ENCODE measurements at places on chromosomes 12 and 14. TPM values are rescaled to one million over a fixed set of nuclear protein-coding genes. Genes with fewer than 3 reads are reported as not detected.
A peak's percentile ranks its signal among the peaks of the same experiment; 100 is the strongest.

DNA sequence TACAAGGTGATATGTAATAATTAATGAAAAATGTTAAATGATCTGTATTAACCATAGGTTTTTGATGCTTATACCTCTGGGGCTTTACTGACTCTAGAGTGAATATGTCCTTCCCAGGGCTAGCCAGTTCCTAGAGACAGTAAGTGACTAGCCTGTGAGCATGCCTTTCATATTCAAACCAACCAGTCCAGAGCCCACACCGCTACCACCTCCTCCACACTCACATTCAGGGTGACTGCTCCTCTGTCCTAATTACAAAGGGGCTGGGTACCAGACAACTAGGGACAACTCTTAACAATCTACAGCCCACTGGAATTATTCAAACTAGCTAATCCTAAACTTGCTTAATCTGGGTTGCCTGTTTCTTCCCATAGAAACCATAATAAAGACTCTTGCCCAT, 49.0 kb downstream of the RALGAPA1 start:
- no peaks in the 10 kb centered on the region for H3K4me1 ChIP-seq
- H3K27me3 ChIP-seq, result no peaks in the 10 kb centered on the region
- DNase-seq, result no peak
- no peak overlapping the region for H3K27ac ChIP-seq
- no peak overlapping the region for H3K4me3 ChIP-seq
- peaks cover 29% of the 10 kb centered on the region for H3K36me3 ChIP-seq

The TSPAN19 gene
- not detected for total RNA-seq

DNA sequence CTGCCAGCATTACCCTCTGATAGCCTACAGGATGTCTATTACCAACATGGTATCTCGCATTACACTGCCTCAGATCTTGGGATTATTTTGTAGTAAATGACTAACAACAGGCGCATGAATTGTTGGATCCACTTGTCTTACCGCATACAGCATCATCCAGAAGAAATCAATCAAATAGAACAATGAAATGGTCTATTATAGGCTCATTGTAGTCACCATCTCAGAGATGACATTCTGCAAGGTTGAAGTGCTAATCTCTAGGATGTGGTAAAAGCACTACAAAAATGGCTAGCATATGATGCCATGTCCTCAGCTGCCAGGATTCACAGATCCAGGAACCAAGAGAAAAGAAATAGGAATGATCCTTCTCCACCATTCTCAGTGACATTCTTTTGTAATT, 52.0 kb downstream of the WASHC3 start:
- H3K4me3 ChIP-seq, result no peak overlapping the region
- no peaks in the 10 kb centered on the region for H3K36me3 ChIP-seq
- DNase-seq, result no peak
- H3K4me1 ChIP-seq, result no peaks in the 10 kb centered on the region
- no peaks in the 10 kb centered on the region for H3K27me3 ChIP-seq

GRCh38 chr14:36935976-36936678, 236.3 kb downstream of the SLC25A21 start:
- no peaks in the 10 kb centered on the region for H3K36me3 ChIP-seq
- DNase-seq, result no peak
- H3K4me1 ChIP-seq, result no peaks in the 10 kb centered on the region

The SAMD15 gene
- total RNA-seq, result not detected

GRCh38 chr12:16324272-16324671, 23.2 kb upstream of the MGST1 start:
- DNase-seq, result no peak
- no peaks in the 10 kb centered on the region for H3K36me3 ChIP-seq
- no peak overlapping the region for H3K4me3 ChIP-seq

The KCNA5 gene
- 0.38 TPM for total RNA-seq

The CLEC9A gene
- total RNA-seq, result 2.5 TPM

The TMEM233 gene
- total RNA-seq, result not detected

GRCh38 chr14:92553438-92553837, 39.9 kb downstream of the RIN3 start:
- H3K27me3 ChIP-seq, result no peaks in the 10 kb centered on the region
- H3K4me1 ChIP-seq, result peaks cover 25% of the 10 kb centered on the region
- peak overlapping the region; percentile 1 for H3K27ac ChIP-seq
- DNase-seq, result peak; percentile 22
- peaks cover 29% of the 10 kb centered on the region for H3K36me3 ChIP-seq
- no peak overlapping the region for H3K4me3 ChIP-seq

The TBX5 gene
- not detected for total RNA-seq

The FGF6 gene
- total RNA-seq, result not detected

The AGAP2 gene
- total RNA-seq, result 3.2 TPM

DNA sequence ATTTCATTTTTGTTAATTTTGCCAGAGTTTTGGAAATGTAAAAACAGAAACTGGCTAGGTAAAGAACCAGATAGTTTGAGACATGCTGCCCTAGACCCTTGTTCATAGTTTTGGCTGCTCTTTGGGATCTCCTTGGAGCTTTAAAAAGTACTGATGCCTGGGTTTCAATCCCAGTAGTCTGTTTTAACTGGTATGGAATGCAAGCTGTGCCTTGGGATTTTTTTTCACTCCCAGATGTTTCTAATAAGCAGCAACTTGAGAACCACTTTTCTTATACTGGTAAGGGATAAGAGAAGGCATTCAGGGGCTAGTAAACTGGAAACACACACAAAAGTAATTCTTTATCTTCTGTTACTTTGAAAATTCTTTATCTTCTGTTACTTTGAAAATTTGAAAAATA, 18.8 kb downstream of the SLC35F4 start:
- H3K36me3 ChIP-seq, result no peaks in the 10 kb centered on the region
- no peak overlapping the region for H3K27ac ChIP-seq

The IL22 gene
- total RNA-seq, result not detected

DNA sequence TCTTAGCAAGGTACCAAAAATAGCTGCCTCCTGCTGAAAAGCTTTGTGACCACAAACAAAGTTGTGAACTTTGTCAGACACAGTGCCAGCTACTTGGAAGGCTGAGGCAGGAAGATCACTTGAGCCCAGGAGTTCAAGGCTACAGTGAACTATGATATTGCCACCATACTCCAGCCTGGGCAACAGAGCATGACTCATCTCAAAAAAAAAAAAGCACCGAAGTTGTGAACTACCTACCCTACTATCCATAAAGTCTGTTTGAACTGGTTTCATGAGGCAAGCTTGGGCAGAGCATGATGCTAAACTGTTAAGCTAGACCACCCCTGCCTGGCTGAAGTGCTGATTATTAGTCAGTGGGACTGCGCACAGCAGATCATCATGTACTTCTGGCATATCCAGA, 75.5 kb downstream of the RAD52 start:
- DNase-seq, result no peak
- no peak overlapping the region for H3K27ac ChIP-seq
- no peak overlapping the region for H3K4me3 ChIP-seq
- H3K36me3 ChIP-seq, result peaks cover 54% of the 10 kb centered on the region

- H3K4me3 ChIP-seq, result no peak overlapping the region
- no peaks in the 10 kb centered on the region for H3K27me3 ChIP-seq
- no peak for DNase-seq
- H3K36me3 ChIP-seq, result no peaks in the 10 kb centered on the region
- H3K4me1 ChIP-seq, result no peaks in the 10 kb centered on the region
Measured at GRCh38 chr14:90426663-90427062, 29.8 kb downstream of the CALM1 start.

- no peaks in the 10 kb centered on the region for H3K27me3 ChIP-seq
- peak overlapping the region; percentile 96 for H3K27ac ChIP-seq
- peaks cover 15% of the 10 kb centered on the region for H3K4me1 ChIP-seq
- no peak for DNase-seq
Measured at GRCh38 chr12:53501615-53502181, 615 bp downstream of the TARBP2 start.

DNA sequence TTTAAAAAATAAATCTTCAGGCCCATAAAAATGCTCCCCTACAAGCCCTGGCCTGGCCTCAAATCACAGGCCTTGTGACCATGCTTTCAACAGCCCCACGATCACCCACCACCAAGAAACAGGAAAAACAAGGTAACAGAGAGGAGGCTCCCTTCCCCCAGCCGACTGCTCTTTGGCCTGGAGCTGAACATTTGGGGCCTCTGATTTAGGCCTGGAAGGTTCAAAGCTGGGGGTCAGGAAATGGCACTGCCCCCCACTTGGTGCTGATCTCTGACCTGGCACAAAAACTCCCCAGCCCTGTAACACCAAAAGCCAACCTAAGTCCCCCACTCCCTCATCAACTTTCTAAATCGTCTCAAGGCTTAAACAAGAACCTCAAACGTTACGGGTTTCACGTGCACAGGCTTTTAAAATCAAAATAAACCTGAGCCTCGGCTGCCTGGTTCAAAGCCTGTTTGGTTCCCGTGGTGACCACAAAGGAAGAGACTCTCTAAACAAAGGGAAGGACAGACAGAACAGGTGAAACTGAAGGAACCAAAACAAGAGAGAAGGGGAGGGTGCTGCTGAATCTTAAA, 9.0 kb downstream of the ACTN1 start:
- peak overlapping the region; percentile 32 for H3K27ac ChIP-seq
- H3K36me3 ChIP-seq, result no peaks in the 10 kb centered on the region
- H3K4me1 ChIP-seq, result peaks cover 60% of the 10 kb centered on the region
- no peak overlapping the region for H3K4me3 ChIP-seq
- no peak for DNase-seq

The ADCY4 gene
- 53.6 TPM for total RNA-seq

- no peak for DNase-seq
- H3K27ac ChIP-seq, result peak overlapping the region; percentile 64
- peaks cover 21% of the 10 kb centered on the region for H3K4me1 ChIP-seq
- H3K4me3 ChIP-seq, result peak overlapping the region; percentile 0
- H3K36me3 ChIP-seq, result no peaks in the 10 kb centered on the region
Measured at GRCh38 chr12:53997204-53998109, 2.5 kb upstream of the HOXC9 start.

The B4GALNT3 gene
- 30.3 TPM for total RNA-seq

DNA sequence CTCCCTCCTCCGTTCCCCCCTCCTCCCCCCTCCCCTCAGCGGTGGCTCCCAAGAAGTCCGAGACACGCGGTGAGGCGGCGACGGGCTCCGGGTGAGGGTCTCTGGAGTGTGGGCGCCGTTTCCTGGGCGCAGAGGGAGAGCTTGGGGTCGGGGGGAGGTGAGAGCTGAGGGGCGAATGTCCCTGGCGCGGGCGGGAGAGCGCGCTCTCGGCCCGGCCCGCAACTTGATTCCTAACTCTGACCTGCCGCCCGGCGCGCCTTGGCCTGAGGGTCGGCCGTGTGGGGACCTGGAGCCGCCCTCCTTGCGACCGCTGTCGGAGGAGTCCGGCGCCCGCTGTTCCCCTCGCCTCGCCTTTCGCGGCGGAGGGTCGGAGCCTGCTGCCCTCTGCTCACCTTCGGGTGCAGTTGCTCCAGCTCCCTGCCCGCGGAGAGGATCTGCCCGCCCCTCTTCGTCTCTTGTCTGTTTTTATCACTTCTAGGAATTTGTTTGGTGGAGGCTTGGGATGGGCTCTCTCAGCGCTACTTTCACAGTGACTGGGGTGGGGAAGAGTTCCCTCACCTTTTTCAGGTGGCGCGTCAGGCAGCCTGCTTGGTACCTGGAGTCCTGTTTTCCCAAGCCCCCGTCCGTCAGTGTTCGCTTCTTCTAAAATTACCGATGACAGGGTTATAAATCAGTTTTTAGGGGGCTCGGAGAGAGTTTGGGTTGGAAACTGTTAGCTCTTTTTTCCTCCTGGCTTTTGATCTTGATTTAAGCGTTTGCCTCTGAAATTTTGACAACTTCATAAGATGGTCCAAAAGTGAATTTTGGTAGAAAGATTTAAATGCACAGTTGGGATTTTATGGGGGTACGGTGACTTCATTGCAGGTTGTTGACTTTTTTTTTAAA, 495 bp downstream of the ADIPOR2 start:
- peak overlapping the region; percentile 75 for H3K4me3 ChIP-seq
- H3K27ac ChIP-seq, result peak overlapping the region; percentile 96
- H3K27me3 ChIP-seq, result no peaks in the 10 kb centered on the region

The HOMEZ gene
- 13.0 TPM for total RNA-seq

The TMBIM4 gene
- 57.9 TPM for total RNA-seq

The DCP1B gene
- 14.7 TPM for total RNA-seq

The SMAGP gene
- total RNA-seq, result 23.1 TPM

DNA sequence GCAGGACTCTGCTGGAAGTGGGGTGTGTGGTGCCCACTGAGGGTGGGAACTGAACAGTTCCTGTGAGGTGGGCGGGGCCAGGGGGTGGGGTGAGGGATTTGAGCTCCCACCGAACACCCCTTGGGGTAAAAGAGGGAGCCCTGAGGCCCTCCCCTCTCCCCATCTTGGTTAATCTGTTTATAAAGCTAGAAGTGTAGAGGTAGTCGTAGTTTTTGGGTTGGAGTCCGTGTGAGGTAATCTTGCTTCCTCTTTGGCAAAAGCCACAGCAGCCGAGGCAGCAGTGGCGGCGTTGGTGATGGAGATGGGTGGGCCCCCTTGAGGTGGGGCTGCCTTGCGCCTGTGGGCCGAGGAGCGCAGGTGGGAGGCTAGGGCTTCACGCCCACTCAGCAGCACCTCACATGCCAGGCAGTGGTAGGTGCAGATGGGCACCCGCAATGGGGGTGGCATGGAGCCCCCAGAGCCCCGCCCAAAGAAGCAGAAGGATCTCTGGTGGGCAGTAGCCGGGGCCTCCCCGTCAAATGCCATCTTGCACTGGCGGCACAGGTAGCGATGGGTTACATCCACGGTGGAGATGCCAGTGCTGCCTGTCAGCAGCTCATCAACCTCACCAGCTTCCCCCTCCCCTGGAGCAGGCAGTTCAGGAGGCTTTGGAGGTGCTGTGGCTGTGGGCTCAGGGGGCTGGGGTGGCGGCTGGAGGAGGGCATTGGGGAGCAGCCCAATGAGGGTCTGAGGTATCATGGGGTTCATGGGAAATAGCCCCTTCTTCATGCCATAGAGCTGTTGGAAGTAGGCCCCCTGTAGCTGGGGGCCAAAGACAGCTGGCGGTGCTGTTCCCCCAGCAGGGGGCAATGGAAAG, 29.6 kb downstream of the ZFHX2 start:
- H3K36me3 ChIP-seq, result no peaks in the 10 kb centered on the region
- no peaks in the 10 kb centered on the region for H3K4me1 ChIP-seq
- H3K27ac ChIP-seq, result no peak overlapping the region
- DNase-seq, result no peak
- no peaks in the 10 kb centered on the region for H3K27me3 ChIP-seq

- no peak overlapping the region for H3K4me3 ChIP-seq
- no peak overlapping the region for H3K27ac ChIP-seq
Measured at GRCh38 chr12:117699118-117699517, 269.7 kb downstream of the KSR2 start.

DNA sequence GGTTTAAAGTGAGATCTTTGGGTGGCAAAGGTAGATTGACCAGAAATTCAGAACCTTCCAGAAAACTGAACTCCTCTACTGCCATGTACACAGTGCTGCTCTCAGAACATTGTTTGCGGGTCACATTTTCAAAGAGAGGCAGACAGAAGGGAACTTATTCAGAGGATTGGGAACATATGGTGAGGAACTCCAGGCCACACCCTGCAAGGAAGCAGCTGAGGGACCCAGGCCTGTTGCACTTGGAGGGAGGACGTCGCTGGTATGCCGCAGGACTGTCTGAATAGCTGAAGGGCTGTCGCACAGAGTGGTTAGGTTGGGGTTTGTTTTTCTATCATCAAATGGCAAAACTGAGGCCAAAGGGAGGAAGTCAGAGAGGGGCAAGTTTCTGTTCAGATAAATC, 441.1 kb downstream of the DPF3 start:
- no peaks in the 10 kb centered on the region for H3K4me1 ChIP-seq
- no peaks in the 10 kb centered on the region for H3K36me3 ChIP-seq
- no peak overlapping the region for H3K27ac ChIP-seq
- no peaks in the 10 kb centered on the region for H3K27me3 ChIP-seq

GRCh38 chr12:62866451-62867082, 68.4 kb downstream of the PPM1H start:
- H3K4me3 ChIP-seq, result no peak overlapping the region
- H3K36me3 ChIP-seq, result no peaks in the 10 kb centered on the region
- no peak overlapping the region for H3K27ac ChIP-seq
- H3K4me1 ChIP-seq, result no peaks in the 10 kb centered on the region

GRCh38 chr12:26940516-26941214, 2.4 kb downstream of the FGFR1OP2 start:
- no peaks in the 10 kb centered on the region for H3K36me3 ChIP-seq
- H3K27me3 ChIP-seq, result no peaks in the 10 kb centered on the region
- DNase-seq, result no peak
- H3K27ac ChIP-seq, result peak overlapping the region; percentile 53
- peaks cover 10% of the 10 kb centered on the region for H3K4me1 ChIP-seq
- H3K4me3 ChIP-seq, result no peak overlapping the region
